NT2/D1 (cell line): ENCODE measurements at places on chromosomes 4 and X.

DNA sequence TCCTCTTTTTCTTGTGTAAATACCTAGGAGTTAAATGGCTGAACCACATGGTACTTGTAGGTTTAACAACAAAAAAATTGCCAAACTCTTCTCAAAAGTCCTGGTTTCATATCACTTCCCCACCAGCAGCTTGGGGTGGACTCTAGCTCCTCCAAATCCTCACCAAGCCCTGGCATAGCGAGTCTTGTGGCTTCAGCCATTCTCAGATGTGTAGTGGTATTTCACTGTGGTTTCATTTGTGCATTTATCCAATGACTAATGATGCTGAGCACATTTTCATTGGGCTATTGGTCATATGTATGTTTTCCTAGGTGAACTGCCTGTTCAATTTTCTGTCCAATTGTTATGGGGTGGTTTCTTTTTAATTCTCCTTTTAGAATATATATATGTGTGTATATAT lies 249.3 kb downstream of the NLGN4X start:
- DNase-seq, result no peak

GRCh38 chr4:147370881-147371280 lies 110.0 kb upstream of the EDNRA start:
- DNase-seq, result no peak

DNA sequence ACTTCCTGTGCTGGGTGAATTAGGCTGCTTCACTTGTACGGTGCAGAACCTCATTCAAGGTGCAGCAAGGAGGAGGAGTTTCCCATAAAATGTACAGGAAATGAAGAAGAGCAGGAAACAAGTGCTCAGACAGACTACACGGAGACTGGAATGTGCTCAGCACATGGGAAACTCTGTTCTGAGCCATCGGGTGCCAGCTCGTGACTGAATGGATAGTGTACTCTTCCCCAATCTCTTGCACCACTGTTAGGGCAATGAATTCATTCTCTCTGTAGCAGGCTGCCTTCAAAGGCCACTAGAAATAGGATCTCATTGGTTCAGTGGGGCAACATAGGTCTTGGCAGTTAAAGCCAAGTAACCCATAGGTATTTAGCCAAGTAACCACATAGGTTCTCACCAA lies 200.0 kb upstream of the LDB2 start:
- no peak for DNase-seq

DNA sequence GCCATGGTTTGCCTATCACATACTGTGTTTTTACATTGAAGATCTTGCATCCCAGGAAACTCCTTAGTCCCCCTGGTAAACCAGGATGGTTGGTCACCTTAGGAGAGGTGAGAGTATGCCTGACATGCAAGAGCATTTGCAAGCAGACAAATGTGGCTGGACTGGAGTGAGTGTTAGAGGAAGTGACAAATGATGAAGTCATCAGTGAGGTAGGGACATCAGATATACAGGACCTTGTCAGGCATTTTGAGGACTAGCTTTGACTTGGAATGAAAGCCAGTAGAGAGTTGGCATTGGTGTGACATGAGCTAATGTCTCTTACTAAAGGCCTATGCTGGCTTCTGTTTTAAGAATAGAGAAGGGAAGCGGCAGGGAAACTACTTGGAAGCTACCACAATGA lies 124.9 kb downstream of the FRMPD4 start:
- no peak for DNase-seq

DNA sequence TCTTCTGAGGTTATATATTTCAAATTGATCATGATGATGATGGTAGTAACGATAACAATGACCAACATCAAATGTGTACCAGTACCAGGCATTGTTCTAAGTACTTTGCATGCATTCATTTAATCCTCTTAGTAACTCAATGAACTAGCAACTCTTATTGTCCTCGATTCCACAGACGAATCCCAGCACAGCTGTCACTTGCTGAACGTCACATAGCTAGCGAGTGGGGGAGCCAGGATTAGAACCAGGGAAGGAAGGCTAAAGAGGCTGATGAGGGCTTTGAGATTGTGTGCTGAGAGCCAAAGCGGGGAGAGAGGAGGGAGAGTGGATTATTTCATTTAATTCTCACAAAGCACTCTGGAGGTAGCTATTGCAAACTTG lies 103.6 kb downstream of the PHOX2B start:
- DNase-seq, result no peak

GRCh38 chrX:53656845-53657244 lies 29.7 kb downstream of the HUWE1 start:
- no peak for DNase-seq

GRCh38 chr4:139253713-139254112 lies 26.3 kb downstream of the MGARP start:
- no peak for DNase-seq

- DNase-seq, result no peak
Measured at GRCh38 chr4:158670975-158671664, 567 bp downstream of the C4orf46 start.

DNA sequence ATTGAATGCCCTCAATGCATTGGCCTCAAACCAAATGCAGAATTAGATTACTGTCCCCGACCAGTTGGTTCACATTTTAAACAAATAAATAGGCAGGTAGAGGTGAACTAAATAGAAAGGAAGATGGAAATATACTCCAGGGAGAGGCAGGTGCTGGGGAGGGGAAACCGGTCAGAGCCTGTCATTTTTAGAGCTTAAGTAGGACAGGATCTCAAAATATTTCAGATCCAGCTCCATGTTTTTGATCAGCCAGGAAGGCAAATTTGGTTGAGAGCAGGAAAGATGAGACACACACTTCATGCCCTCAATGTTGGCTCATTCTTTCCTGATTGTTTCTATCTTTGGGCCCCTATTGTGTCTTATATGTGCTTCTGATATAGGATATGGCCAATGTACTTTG lies 206.7 kb downstream of the SHROOM3 start:
- no peak for DNase-seq

GRCh38 chr4:104719539-104720230 lies 225.0 kb upstream of the CXXC4 start:
- DNase-seq, result no peak

GRCh38 chrX:109475174-109475891 lies 6.6 kb downstream of the GUCY2F start:
- no peak for DNase-seq

DNA sequence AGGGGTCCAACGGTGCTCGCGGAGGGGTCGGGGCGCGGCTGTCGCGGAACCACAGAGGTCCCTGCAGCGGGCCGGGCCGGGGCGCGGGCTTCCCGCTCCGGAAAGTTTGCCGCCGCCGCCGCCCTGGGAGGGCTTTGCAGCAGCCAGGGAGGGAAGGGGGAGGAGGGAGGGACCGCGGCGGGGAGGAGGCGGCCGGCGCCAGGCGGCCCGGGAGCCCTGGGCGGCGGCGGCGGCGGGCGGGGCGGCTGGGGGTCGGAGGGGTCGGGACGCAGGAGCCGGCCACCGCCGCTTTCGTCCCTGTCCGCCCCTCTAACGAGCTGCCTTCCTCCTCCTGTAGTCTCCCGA lies 375 bp downstream of the FGFR3 start:
- no peak for DNase-seq

DNA sequence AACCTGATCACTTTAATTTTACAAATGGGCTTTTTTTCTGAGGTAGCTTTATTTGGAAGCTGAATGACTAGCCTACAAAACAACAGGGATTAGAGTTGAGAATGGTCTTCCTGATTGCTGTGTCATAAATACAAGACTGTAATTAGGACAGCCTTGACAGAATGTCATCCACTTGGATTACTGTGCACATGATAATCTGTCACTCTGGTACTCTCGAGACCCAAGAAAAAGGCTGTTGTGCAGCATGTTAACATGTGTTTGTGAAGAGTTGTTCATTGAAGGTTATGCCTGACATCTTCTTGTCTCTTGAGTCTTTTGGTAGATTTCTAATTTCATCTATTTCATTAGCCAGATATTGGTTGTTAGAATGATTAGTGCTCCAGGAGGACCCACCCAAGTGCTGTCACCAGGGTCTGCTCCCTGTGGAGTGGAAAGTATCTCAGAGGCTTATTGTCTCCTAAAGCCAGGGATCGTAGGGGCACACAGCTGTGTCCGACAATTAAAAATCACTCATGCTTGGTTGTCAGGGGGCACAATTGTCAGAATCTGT lies 212.2 kb upstream of the GPRIN3 start:
- DNase-seq, result no peak

DNA sequence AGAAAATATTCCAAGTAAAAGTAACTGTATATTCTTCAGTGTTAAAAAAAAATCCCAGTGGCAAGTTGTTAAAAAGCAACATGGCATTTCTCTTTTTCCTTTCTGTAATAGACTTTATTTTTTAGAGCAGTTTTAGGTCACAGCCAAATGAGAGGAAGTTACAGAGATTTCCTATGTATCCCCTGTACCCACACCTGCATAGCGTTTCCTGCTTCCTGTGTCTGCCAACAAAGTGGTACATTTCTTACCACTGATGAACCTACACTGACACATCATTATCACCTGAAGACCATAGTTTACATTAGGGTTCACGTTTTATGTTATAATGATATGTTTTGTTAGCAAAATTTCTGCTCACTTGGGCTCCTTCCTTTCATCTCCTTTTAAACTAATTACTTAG lies 124.7 kb downstream of the GPAT3 start:
- DNase-seq, result no peak

- DNase-seq, result peak; percentile 2
Measured at GRCh38 chr4:19224820-19225219, 1026.9 kb upstream of the SLIT2 start.

DNA sequence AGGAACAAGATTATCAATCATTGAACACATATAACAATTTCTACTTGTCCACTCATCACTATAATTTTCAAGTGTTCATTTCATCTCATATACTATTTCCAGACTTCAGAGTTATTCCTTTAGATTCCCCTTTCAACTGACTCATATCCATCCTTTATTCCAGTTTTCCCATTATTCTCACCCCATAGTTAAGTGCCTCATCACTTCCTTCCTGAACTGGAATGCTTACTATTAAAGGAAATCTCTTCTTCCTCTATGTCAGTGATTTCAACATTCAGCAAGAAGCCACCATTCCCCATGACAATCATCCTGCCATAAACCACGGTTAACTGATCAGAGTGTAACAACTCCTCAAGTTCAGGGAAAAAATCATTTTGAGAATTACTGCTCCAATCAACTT lies 198.9 kb downstream of the FBXO8 start:
- DNase-seq, result no peak

DNA sequence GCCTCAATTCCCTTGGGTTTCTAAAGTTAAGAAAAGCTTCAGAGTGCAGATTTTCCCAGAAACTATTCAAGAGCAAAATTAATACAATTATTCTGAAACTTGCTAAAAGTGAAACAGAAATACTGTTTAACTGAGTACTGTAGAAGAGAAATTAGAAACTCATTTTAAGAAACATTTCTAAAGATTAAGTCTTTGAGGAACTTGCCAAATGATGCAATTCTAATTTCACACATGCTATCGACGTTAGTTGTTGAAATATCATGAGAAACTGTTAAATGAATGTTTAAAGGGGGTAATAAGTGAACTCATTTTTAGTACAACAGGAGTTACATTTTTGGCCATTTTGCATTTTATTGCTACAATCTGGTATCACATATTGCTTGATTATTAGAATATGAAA lies 125.3 kb upstream of the MAOA start:
- DNase-seq, result no peak

- no peak for DNase-seq
Measured at GRCh38 chr4:26721685-26722084, 137.8 kb downstream of the TBC1D19 start.
